ENCODE measurements at places on chromosomes 13 and 19. TPM values are rescaled to one million over a fixed set of nuclear protein-coding genes. Genes with fewer than 3 reads are reported as not detected.

The RNF113B gene
- total RNA-seq, result not detected

The SLITRK6 gene
- total RNA-seq, result not detected

The ZNF530 gene
- total RNA-seq, result 11.0 TPM

The KASH5 gene
- total RNA-seq, result not detected

The USHBP1 gene
- total RNA-seq, result not detected

The ZNF229 gene
- 18.6 TPM for total RNA-seq

The CLEC4M gene
- total RNA-seq, result not detected

The CGB2 gene
- not detected for total RNA-seq

The FSD1 gene
- 3.3 TPM for total RNA-seq

The AXL gene
- 265 TPM for total RNA-seq

The KLK14 gene
- not detected for total RNA-seq

The ZNF256 gene
- 5.0 TPM for total RNA-seq

The GSK3A gene
- total RNA-seq, result 23.2 TPM

The ADPRHL1 gene
- total RNA-seq, result 3.3 TPM

The DNAJC15 gene
- total RNA-seq, result 11.3 TPM

The LYPD5 gene
- total RNA-seq, result not detected

The CCDC194 gene
- not detected for total RNA-seq

The SLC25A30 gene
- 11.2 TPM for total RNA-seq

The SERPINE3 gene
- total RNA-seq, result not detected

The IGFL3 gene
- not detected for total RNA-seq

The KLK6 gene
- total RNA-seq, result not detected

Data from placental pericyte (primary cell).